ENCODE measurements at places on chromosomes 11 and 22.

- no peak for DNase-seq
Measured at GRCh38 chr22:49992921-49993648, 19.5 kb downstream of the IL17REL start.

DNA sequence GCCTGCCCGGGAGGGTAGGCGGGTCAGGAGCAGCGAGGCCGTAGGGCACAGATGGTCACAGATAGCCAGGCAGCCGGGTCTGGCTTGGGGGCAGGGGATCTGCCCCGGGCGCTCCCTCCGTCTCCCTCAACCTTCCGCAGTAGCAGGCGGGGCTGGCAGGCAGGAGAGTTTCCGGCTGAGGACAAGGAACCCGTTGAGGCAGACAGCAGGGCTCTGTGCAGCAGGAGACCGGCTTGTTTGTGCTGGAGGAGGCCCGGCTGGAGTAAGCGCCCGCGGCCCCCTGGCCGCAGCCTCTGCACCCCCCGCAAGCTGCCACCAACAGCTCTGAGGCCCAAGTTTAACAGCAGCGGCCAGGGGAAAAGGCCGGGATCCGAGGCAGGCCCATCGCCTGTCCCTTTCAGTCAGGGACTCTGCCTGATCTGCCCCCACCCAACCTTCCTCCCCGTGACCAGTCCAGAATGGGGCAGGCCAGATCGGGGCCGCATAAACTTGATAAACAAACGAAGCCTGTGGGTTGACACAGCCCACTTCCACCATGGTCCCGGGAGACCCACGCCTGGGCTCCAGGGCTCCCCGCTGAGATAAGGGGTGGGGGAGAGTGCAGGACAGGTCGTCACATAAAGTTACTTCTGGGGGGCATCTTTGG lies 13.6 kb downstream of the SCARF2 start:
- DNase-seq: no peak

- no peak for DNase-seq
Measured at GRCh38 chr11:70112017-70112434, 33.9 kb downstream of the ANO1 start.

- no peak for DNase-seq
Measured at GRCh38 chr11:131681920-131682319, 311.5 kb downstream of the NTM start.

- no peak for DNase-seq
Measured at GRCh38 chr11:58688789-58689503, 42.8 kb downstream of the GLYAT start.

- DNase-seq: no peak
Measured at GRCh38 chr11:120912504-120912903, 111.4 kb upstream of the TBCEL start.

DNA sequence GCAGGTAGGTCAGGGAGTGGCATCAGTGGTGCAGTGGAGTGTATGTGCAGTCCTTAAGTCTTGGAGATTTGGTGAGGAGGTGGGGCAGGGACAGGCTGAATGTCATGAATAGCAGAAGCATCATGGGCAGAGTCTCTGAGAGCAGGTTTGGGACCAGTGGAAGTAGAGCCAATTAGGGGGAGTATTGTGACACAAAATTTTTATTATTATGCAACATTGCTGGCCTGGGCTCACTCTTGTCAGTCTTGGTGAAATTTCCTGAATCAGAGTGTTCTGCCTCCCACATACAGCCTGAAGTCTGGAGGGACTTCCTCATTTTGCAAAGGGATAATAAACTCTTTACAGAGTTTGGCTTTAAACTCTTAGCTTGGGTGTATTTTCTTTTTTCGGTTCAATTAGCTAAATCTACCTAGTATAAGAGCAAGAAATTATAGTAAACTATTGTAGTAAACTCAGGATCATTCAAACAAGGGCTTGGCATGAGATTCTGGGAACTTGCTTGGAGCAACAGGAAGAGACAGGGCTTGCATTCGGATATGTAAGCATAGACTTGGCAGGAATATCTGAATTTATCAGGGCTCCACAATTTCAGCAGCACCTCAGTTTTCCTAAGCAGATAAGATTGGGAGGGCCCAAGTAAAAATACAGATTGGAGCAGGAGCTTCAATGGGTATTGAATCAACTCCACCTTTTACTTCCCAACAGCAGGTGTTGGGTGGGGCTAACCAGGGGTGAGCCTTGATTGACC lies 67.7 kb downstream of the FDX1 start:
- DNase-seq: no peak

GRCh38 chr11:74464746-74465145 lies 2.6 kb downstream of the KCNE3 start:
- DNase-seq: no peak

- no peak for DNase-seq
Measured at GRCh38 chr11:105273660-105274280, 134.2 kb upstream of the CARD18 start.

DNA sequence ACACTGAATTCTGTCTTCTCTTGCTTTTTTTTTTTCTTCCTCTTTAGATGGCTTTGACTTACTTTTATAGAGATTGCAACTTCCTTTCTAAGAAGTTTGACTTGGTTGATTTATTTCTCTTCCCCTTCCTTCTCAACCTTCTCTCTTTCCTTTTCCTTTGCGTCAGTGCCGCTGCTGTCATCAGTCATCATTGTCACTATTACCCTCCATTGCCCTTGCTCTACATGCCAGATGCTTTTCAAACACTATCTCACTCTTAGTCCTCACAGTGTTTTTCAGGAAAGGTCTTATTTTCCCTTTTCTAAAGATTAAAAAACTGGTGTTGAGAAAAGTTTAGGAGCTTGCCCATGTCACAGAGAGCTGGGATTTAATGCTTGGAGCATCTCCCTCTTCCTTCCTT lies 74.7 kb upstream of the C11orf87 start:
- no peak for DNase-seq

DNA sequence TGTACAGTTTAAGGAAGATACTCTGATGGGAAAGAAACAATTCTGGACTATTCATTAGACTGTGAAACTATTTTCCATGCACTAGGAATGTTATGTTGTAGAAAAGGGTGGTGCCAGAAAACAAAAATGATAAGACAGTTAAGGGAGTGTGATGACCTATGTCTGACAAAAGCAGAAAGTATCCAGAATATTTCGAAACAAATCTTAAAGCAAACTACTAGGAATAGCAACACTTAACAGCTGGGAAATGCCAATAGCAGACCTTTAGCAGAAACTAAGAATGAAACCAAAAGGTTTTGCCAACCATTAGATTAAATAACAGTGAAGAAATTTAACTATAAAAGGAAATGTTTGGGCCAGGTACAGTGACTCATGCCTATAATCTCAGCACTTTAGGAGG lies 3.3 kb upstream of the ARHGAP20 start:
- DNase-seq: peak; percentile 40

DNA sequence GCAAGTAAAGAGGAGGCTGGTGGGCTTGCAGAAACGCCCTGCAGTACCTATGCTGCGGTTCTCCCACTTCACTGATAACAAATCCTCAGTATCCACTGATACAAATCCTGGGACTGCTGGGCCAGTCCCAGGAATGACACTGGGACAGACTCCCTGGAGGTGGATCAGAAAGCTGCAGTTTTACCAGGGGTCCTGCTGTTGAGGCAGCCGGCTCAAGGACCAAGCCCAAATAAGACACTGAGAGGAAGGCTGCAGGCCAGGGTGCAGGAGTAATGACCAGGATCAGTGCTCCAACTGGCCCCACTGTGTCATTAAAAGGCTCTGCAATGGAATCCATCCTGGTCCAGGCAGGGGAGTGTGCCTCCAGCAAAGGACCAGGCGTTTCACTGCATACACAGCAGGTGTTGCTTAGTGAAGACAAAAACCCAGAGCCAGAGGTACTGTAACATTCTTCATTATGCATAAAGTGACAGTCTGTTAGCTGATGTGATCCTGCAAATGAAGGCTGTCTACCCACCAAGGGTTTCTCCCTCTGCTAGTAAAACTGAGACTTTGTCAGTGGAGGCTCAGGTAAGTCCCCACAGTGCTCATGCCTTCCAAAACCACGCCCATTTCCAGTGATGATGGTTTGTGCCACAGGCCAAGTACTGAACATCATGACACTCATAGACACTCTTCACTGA lies 1.4 kb upstream of the C22orf39 start:
- no peak for DNase-seq

- no peak for DNase-seq
Measured at GRCh38 chr22:36762687-36763260, 13.1 kb downstream of the IFT27 start.

DNA sequence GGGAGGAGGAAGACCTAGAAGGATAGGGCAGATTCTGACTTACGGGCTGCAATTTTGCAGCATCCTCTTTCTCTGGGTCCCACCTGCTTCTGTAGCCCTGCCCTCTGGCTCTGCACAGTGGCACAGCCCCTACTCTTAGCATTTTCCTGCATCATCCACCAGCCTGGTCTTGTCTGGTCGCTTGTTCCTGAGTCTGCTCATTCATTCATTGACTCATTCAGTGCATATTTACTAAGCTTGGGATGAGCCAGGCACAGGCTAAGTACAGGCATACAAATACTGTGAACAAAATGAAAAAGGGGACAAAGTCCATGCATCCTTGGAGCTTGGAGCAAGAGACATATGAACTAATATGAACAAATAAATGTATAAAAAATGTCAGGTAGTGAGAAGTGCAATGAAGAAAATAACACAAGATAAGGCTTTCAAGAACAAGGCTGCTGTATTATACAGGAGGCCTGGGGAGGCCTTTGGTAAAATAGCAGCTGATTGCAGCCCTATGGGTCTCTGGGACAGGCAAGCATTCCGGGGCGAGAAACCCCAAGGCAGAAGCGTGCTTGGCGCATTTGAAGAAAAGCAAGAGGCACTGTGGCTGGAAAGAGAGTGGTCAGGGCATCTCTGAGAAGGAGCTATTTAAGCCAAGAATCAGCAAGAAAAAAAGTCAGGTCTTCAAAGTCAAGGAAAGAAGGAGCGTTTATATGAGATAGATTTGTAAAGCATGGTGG lies 108.0 kb upstream of the ALX4 start:
- DNase-seq: no peak

DNA sequence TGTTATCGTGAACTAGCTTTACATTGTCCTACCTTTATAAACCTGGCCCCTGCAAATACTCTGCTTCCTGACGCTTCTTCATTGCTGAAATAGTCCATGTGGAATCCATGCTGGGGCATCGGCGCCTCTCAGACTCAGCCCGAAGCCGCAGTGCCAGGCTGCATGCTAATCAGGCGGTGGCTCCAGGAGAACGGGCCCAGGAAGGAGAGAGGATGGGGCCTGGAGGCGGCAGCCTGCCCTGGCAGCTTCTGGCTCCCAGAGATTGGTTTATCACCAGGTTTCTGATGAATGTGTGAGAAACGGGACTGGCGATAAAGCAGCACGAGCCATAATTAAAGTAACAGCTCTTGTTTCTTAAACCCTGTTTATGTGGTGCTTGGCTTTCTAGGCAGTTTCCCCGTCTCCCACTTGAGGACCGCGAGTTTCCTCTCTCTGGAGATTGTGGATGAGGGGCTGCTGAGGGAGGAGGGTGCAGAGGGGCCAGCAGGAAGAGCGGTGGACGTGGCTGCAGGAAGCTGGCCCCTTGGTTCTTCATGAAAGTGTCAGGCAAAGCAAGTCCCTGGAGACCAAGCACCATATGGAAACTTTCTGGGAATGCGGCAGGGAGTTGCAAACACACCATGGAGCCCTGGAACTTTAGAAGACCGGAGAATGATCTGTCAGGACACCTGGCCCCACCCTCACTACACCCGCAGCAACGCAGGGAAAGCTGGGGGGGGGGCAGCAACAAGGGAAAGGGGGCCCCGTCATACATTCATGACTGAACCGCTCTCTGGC lies 93.4 kb downstream of the NTM start:
- DNase-seq: no peak

GRCh38 chr11:110565357-110566336 lies 135.9 kb downstream of the FDX1 start:
- no peak for DNase-seq

- no peak for DNase-seq
Measured at GRCh38 chr11:6321961-6322362, 1.7 kb upstream of the CAVIN3 start.

DNA sequence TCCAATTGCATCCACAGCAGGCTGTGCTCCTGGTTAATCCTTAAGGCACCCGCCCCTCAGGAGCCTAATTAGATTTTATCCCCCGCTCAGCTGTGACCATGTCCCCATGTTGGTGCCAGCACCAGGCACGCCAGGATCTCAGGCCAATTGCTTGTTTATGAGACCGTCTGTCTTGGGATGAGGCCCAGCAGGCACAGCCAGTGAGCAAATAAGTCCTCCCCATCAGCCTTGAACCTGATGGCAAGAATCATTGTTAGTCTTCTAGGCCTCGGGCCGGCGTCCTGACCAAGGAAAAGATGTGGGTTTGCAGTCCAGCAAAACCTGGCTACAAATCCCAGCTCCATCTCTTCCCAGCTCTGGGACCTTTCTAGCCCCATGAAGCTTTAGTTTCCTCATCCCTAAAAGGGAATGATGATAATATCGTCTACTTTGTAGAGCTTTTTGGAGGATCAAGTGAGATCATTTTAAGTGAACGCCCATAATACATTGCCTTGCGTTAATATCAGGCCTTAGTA lies 57.3 kb downstream of the TP53I11 start:
- DNase-seq: no peak

DNA sequence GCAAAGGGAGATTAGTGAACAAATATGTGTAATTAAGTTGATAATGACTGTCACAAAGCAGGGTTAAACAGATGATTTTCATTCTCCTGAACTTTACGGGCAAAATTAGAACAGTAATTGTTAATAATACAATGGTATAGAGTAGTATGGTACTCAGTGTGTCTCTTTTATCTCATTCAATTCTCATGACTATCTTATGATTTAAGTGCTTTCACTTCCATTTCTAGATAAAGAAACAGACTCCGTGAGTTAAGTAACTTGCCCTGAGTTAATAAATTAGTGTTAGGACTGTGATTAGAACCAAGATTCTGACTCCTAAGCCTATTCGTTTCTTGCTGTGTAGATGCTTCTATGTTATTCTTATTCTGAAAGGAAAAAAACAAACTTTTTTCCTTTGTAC lies 22.0 kb downstream of the PIH1D2 start:
- no peak for DNase-seq

GRCh38 chr11:94737171-94737611 lies 31.0 kb upstream of the AMOTL1 start:
- DNase-seq: no peak

DNA sequence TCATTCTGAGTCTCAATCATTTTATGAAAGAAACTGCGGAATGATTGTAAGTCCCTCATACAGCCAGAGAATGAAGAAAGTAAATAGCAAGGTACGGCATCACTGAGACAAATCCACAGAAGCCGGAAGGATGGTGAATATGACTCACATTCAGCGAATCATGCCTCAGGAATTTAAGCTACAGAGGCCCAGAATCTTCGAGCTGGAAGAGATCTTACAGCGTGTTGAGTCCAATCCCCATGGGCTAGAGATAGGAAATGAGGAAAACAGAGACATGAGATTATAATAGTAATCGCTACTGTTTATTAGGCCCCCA lies 173.2 kb downstream of the KIF18A start:
- peak; percentile 97 for DNase-seq

DNA sequence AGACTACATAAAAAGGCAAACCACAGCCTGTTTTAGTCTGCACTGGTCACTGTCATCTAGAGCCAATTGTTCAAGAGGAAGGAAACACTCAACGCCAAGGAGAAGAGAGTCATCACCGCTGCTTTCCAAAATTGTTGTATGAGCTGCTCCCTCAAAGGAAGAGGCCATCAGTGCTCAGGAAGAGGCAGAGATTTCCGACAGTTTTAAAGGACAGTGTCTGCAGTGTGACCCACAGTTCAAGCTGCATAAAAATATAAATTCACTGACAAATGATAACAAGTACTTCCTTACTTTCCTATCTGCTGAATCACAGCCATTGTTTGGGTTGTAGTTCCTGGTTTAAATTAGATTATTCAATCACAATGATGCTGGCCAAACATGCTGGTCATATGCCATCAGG lies 16.4 kb downstream of the PRCP start:
- no peak for DNase-seq
